NCI-H526 treated with DMSO at 0.1 percent for 48 hours (cell line): ENCODE measurements at places on chromosomes 16 and 17.

GRCh38 chr17:41549596-41550039 is 21.5 kb upstream of the KRT19 start:
- no peak for DNase-seq

DNA sequence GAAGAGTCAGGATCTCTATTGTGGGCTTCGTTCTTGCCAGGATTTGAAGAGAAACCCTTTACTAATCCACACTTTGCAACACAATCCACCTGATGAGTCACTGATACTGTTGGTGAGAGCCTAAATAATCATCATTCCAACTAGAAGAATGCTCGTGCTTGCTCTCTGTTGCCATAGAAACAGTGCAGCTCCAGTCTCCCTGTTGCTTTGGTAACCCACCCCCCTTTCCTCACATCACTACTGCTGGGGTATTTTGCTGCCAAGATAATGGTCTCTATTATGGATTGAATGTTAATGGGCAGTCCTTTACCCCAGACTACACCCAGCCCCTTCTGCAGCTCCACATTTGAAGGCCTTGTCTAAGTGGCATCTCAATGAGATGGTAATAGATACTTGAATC is 190.4 kb downstream of the ABCC12 start:
- DNase-seq, result no peak

- DNase-seq, result no peak
Observed at GRCh38 chr16:15055141-15056053, 477 bp downstream of the NTAN1 start.

GRCh38 chr16:48374255-48374654 is 11.0 kb downstream of the SIAH1 start:
- DNase-seq, result no peak

GRCh38 chr16:10566613-10567012 is 13.8 kb downstream of the EMP2 start:
- DNase-seq, result no peak

DNA sequence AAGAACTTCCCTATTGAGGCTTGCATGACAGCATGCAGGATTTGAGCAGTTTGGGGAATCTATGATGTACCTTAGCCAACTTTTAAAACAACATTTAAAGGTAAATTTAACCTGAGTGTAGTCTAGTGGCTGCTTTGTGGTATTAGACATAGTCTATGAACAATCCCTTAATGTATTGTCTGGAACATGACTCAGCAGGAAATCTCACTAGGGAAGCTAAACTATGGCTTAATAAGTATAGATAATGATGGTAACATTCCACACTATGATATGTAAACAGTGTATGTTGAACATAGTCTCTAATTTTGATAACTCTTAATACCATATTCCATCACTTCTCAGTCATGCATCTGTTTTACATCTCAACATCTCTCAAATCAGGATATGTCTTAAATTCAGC is 52.1 kb upstream of the SLC12A3 start:
- no peak for DNase-seq

GRCh38 chr17:9244066-9245052 is 223.0 kb downstream of the NTN1 start:
- no peak for DNase-seq

GRCh38 chr17:81478119-81478518 is 34.5 kb downstream of the ACTG1 start:
- no peak for DNase-seq

- DNase-seq, result no peak
Observed at GRCh38 chr17:40602445-40603443, 37.5 kb upstream of the CCR7 start.

DNA sequence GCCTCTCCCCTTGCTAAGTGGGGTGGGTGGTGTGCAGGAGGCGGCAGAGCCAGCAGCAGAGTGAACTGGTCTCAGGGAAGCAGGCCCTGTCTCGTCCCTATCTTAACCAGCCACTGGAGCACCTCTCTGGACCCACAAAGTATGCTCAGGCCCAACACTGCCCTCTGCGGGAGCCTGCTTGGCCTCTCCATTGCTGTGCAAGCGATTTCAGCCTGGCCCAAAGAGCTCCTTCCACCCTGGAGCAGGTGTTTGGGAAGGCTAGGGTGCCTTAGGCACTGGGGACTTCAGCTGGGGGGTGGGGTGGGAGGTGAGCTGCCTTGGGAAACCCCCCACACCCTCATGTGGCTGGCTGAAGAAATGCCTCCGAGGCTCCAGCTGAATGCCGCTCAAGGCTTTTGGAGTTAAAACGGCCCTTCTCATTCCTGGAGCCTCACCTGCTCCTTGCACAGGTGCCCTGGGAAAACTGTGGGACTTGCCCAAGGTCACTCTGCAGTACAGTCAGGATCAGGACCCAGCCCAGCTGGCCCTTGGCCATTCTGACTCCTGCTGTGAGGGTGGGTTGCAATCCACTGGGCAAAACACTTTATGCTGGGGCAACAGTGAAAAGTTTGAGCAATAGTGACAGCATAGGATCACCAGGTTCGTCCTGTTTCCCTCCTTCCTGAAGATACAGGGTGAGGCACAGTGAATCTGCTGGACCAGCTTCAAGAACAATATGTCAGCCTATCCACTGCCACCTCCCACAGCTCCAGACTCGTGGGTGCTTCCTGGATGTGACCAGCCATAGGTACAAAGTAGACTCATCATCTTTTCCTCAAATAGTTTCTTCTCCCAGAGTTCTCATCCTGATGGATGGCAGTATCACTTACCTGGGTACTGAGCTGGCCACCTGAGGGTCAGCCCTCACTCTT is 5.9 kb upstream of the UBE2O start:
- peak; percentile 41 for DNase-seq

DNA sequence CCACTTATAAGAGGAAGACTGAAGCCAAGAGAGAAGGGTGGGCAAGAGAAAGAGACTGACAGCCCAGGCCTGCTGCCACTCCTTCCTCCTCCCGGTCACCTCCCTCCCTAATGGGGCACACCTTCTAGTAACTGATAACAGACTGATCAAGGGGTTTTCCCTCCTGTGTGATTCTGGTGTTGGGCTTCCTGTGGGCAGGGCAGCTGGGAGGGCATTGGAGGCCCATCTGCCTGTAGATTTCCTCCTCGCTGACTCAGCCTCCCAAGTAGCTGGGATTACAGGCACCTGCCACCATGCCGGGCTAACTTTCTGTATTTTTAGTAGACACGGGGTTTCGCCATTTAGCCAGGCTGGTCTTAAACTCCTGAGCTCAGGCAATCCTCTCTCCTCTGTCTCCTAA is 16.2 kb downstream of the CA4 start:
- no peak for DNase-seq

GRCh38 chr17:7022781-7023571 is at the start of gene BCL6B:
Gene BCL6B, plus strand, starts transcription at chr17:7023050. Its CDS starts 622 bp downstream, at chr17:7023672.
- DNase-seq, result no peak

GRCh38 chr16:55029509-55029908 is 98.8 kb downstream of the IRX5 start:
- no peak for DNase-seq

DNA sequence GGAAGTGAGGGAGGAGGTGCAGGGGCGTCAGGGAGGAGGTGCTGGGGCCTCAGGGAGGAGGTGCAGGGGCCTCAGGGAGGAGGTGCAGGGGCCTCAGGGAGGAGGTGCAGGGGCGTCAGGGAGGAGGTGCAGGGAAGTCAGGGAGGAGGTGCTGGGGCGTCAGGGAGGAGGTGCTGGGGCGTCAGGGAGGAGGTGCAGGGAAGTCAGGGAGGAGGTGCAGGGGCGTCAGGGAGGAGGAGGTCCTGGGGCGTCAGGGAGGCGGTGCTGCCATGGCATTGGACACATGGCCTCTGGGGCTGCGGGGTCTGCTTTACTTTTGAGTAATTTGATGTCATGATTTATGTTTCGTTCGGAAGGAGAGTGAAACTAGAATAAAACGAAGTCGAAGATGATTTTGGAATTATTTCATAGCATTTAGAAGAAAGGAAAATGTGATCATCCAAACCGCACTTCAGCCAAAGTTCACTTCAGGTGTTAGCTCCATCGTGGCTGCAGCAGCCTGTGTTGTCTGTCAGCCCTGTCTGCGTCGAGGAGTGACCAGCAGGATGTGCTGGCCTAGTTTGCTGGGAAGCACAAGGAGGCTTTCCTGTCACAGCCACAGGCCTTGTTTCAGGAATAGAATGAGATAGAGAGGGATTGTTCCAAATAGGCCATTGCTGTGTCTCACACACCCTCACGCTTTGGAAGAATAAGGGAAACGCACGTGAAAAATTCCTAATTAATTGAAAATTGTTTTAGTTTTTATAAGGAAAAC is 42.8 kb downstream of the RAB11FIP3 start:
- DNase-seq, result no peak

DNA sequence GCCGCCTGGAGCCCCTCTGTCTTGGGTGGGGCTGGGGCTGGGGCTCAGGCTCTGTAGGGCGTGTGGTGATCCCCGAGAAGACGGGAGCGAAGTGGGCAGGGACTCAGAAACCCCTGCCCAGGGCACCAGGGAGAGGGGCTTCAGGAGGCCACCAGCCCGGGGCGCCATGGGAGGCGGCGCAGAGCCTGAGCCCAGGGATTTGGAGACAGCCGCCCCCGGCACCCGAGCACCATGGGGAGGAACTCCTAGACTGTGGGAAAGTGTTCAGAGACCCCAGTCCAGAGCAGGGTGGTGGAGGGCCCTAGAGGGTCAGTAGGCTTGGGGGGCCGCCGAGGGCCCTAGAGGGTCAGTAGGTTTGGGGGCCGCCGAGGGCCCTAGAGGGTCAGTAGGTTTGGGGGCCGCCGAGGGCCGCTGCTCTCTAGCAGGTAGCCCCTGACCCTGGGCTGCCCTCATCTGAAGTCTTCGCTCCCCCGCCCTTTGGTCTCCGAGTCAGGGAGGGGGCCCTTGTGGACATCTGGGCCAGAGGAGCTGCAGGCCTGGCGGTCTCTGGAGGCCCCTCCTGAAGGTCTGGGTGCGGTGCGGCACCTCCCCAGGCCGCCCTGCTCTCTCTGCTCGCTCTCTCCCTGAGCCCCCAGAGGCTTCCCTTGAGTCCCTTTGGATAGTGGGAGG is 734 bp downstream of the ARHGDIG start:
- no peak for DNase-seq

GRCh38 chr16:85173981-85174751 is 61.9 kb upstream of the CIBAR2 start:
- no peak for DNase-seq
